ENCODE measurements at places on chromosomes 1 and 21. TPM values are rescaled to one million over a fixed set of nuclear protein-coding genes. Genes with fewer than 3 reads are reported as not detected.

- DNase-seq, result no peak
These were observed 24.7 kb upstream of the BECN2 start for GRCh38 chr1:241932845-241933244.

GRCh38 chr1:42096554-42096953 lies 56.7 kb upstream of the GUCA2B start:
- DNase-seq, result no peak

DNA sequence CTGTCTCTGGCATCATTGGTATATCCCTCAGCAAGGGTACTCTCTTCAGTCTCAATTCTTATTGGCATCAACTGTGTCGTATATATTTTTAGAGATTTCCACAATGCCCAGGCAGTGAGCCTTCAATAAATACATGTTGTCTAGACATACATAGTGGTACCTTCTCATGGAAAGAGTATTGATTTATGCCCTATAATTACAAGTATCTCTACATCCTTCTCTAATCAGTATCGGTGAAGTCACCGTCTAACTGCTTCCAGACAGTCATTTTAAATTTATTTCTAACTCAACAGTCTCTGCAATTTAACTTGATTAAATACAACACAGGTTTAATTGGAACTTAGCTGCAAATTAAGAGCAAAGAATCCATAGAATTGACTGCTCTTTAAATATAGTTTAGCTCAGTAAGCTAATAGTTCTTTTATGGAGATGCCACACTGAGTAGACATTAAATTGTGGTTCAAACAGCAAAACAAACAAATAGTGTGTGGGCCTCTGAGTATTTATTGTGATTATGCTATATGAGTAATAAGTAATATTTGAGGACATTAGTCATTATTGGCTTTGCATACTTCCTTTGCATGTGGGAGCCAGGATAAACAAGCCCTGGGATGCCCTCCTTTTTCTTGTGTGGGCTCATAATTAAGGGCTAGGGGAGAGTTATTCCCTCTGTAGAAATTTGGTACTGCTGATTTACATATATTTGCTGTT lies 126.9 kb upstream of the DUSP10 start:
- no peak for DNase-seq

DNA sequence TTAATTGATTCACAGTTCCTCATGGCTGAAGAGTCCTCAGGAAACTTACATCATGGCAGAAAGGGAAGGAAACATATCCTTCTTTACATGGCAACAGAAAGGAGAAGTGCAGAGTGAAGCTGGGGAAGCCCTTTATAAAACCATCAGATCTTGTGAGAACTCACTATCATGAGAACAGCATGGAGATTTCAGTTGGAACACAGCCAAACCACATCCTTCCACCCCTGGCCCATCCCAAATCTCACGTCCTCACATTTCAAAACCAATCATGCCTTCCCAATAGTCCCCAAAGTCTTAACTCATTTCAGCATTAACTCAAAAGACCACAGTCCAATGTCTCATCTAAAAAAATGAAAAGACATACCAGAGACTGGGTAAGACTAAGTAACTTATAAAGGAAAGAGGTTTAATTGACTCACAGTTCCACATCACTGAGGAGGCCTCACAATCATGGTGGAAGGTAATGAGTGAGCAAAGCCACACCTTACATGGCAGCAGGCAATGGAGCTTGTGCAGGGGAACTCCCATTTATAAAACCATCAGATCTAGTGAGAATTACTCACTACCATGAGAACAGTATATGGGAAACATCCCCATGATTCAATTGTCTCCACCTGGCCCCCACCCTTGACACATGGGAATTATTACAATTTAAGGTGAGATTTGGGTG lies 105.2 kb downstream of the MRPL39 start:
- no peak for DNase-seq

GRCh38 chr1:104797982-104798381 lies 1048.3 kb downstream of the AMY1C start:
- no peak for DNase-seq

SLAMF1 gene
- total RNA-seq, result not detected

Measured in cerebellum (tissue), 4 donors.